ENCODE measurements at places on chromosomes 3 and 15.

DNA sequence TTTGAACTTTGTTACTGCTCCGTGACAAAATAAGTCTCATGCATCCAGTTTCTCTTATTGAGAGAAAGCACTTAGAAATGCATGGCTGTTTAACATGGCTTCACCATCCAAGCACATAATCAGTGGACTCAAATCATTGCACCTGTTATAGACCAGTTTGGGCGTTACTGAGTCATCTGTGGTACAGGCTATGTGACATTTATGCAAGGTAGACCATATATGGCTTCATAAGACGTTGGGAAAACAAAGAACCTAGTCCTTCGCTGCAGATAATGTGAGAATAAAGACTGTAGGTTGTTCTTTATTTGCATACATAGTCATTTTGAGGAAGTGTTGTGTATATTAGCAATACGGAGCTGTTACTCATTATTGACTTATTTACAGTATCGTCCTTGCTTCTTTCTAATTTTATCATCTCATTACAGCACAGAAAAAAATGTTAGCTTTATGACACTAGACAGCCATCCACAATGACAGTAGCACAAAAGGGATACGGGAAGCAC, 374.7 kb downstream of the IL5RA start:
- no peak for DNase-seq

DNA sequence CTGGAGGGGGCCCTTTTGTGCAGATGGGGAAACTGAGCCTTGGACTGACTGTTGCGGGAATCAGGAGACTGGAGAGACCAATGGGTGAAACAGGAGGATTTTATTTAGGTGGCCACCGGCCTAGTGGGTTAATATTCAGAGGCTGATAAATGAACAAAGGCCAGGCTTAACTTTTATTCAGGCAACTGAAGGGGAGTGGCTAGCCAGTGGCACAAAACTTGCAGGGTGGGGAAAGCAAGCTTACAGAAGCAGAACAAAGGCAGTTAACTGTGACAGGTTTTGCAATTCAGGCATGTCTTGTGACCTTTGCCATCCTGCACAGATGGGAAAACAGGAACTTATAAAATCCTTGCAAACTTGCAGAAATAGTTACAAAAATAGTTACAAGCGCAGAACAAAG, 24.9 kb upstream of the ACAD9 start:
- DNase-seq: no peak

DNA sequence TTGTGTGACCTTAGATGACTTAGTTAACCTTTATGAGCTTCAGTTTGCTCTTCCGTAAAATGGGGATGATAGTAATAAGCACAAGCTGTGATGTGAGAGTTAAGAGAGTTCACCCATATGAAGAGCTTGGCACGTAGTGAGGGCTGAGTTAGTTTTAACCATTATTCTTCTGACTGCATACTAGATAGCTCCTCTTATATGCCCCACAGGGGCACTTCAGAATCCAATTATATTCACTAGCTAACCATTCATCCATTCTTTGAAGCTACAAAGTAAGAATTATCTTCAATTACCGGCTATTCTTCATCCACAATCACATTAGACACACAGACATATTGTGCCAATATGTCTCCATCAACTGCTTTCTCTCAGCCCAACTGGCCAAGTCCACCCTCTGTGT, 159.0 kb upstream of the STT3B start:
- no peak for DNase-seq

- peak; percentile 5 for DNase-seq
Measured at GRCh38 chr3:89113893-89114840, 6.7 kb downstream of the EPHA3 start.

DNA sequence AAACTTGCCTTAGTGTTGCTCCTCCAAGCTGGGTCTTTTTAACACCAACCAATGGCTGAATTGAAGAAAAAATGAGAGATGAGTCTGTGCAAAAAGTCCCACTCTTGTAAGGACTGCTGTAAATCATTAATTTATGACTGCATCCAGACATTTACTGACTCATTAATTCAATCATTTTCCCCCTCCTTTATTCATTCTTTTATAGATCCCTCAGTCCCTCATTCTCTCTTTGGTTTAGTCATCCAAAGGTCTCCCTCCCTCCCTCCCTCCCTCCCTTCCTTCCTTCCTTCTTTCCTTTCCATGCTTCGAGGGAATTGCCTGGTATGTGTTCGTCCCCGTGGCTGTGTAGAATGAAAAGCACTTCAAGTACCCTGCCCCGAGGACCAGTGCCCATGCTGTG, 35.3 kb upstream of the MRPS22 start:
- no peak for DNase-seq
